ENCODE measurements at places on chromosomes 7 and 10. TPM values are rescaled to one million over a fixed set of nuclear protein-coding genes. Genes with fewer than 3 reads are reported as not detected.

Gene UTF1
- total RNA-seq = not detected

Gene HMX3
- total RNA-seq = not detected

Gene FAM241B
- total RNA-seq = 11.3 TPM

Gene C7orf33
- 0.64 TPM for total RNA-seq

Gene NPTX2
- 41.8 TPM for total RNA-seq

Gene PDE6C
- not detected for total RNA-seq
